Germinal center (tissue), 1 donor: ENCODE measurements at places on chromosomes 16 and 17.

- DNase-seq = no peak
Observed at GRCh38 chr16:2836646-2837508, 6.8 kb downstream of the ZG16B start.

GRCh38 chr17:40536295-40537171 is 28.7 kb downstream of the CCR7 start:
- no peak for DNase-seq

DNA sequence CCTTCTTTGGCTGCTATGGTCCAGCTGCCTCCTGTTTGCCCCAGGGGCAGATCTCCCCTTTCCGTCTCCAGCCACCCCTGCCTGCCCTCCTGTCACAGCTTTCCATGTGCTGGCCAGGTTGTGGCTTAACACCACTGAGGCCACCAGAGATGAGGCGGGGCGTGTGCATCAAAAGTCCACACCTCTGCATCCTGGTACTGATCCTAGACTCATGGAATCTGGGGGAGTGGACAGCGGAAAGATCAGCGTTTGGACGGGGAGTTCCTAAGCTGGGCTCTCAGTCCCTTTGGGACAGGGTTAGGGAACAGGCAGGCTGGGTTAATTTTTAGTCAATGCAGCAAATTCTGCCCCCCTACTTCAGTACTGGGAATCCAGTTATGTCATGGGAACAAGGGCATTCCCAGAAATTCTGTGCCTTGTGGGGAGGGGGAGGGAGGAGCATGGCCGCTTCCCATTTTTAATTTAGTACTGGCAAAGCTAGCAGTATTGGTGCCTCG is 3.9 kb downstream of the IGFBP4 start:
- no peak for DNase-seq

GRCh38 chr16:68335175-68335574 is 24.4 kb downstream of the PRMT7 start:
- DNase-seq = no peak

- no peak for DNase-seq
Observed at GRCh38 chr17:57051886-57052361, 33.1 kb upstream of the AKAP1 start.

GRCh38 chr16:30623536-30624283 is 13.5 kb upstream of the ZNF689 start:
- DNase-seq = no peak

DNA sequence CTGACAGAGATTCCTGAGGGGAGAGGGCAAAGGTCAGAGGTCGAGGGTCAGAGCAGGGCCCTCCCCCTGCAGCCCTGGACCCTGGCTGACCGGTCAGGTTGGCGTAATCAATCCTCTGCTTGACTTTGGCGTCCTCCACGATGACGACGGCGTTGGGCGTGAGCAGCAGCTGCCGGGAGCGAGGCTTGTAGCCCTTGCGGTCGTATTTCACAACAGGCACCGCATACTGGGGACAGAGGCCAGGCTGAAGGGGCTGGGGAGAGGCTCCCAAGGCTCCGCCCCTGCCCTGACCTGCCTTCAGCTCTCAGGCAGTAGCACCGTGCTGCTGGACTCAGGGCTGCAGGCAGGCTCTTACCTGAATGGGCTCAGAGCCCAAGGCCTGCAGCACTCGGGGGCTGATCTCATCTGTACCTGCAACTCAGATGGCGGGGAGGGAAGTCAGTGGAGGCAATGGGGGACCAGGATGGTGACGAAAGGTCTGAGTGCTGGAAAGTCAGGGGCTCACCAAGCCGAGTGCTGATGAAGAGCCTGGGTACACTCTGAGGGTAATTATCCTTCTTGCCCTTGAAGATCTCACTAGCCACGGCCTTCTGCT is 12.0 kb upstream of the CRK start:
- no peak for DNase-seq

GRCh38 chr16:64083428-64084129 is 1038.3 kb downstream of the CDH11 start:
- DNase-seq = no peak

- DNase-seq = no peak
Observed at GRCh38 chr16:58318391-58318790, 23.6 kb upstream of the PRSS54 start.

- no peak for DNase-seq
Observed at GRCh38 chr17:5893741-5894140, 176.4 kb upstream of the WSCD1 start.

DNA sequence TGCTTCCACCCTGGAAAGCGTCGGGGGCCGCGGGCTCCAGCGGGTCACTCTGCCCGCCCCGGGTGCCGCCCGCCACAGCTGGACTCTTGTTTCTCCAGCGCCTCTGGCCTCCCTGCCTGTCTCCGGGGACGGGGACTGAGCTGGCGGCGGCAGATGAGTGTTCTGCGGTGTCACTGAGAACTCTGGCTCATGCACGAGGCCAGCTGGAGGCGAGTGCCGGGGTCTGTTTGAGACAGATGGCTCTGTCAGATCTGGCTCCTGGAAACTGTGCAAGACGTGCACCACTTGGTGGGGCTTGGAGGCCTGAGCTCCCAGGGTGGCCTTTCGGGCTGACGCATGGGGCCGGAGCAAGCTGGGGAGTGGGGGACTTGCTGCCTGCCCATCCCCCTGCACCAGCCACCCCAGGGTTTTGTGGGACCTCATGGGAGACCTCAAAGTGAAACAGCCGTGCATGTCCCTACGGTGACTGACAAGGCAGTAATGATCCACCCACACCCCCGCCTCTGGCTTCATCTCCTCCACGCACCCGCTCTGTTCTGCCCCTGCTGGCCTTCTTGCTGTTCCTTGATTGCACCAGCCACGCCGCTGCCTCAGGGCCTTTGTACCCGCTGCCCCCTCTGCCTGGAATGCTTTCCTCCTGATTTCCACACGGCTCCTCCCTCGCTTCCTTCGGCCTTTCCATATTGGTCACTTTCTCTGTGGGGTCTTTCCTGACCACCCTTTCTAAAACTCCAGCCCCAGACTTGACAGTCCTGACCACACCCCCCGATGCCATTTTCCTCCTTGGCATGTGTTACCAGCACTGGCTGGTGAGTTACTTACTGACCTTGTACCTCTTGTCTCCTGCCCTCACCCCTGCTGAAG is 174.9 kb upstream of the CIBAR2 start:
- DNase-seq = no peak

GRCh38 chr17:1793447-1793806 is 31.6 kb downstream of the SERPINF1 start:
- no peak for DNase-seq

DNA sequence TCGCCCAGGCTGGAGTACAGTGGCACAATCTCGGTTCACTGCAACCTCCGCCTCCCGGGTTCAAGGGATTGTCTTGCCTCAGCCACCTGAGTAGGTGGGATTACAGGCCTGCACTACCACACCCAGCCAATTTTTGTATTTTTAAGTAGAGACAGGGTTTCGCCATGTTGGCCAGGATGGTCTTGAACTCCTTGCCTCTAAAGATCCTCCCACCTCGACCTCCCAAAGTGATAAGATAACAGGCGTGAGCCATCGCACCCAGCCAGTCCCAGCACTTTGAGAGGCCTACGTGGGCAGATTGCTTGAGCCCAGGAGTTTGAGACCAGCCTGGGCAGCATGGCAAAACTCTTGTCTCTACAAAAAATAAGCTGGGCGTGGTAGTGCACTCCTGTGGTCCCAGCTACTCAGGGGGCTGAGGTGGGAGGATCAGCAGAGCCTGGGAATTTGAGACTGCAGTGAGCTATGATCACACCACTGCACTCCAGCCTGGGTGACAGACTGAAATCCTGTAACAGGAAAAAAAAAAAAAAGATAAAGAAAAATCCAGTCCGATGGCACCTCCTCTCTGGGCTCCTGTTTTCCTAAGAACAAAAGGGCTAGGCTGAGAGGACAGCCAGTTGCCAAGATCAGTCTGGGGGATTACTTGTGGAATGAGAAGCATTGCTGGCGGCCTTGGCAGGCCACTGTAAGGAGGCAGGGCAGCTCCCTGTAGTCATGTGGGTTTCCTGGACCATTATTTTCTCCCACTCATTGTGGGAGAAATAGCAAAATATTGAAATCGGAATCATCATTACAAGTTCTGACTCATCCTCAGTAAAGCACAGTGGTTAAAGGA is 3.0 kb upstream of the PIPOX start:
- DNase-seq = no peak

- DNase-seq = no peak
Observed at GRCh38 chr17:35745246-35745645, 7.8 kb downstream of the GAS2L2 start.

- DNase-seq = no peak
Observed at GRCh38 chr16:83312718-83313245, 495.0 kb upstream of the HSBP1 start.

GRCh38 chr16:51522902-51523301 is 371.8 kb upstream of the SALL1 start:
- no peak for DNase-seq

DNA sequence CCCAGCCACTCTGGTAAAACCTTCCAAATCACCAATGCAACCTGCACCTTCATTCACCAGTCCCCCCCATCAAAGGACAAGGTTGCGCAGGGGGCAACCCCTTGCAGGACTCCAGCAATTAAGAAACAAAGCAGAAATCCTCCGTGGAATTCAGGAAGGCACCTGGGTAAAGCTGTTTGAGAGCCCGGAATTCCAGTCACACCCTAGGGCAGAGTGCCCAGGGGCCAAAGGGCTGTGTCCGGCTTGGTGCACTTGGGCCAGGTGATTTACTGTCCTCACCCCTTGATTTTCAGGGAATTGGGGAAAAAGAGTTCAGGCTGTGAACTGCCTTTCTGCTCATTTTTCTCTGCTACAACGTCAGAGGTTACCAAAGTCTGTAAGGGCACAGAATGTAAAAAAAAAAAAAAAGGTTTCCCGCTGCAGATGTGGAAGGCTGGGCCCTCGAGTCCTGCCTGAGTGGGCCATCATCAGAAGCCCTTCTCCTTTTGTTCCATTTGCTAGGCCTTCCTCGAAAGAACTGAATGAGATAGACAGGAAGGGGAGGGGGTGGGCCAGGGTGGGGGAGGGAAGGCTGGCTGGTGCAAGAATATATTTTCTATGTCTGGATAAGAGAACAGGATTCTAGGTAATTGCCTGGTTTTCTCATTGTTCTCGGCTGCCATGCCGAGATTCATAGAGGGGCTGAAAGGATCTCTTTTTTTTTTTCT is 266.5 kb upstream of the PSMD7 start:
- no peak for DNase-seq

- DNase-seq = peak; percentile 43
Observed at GRCh38 chr16:74309789-74310781, 13.5 kb downstream of the PSMD7 start.

DNA sequence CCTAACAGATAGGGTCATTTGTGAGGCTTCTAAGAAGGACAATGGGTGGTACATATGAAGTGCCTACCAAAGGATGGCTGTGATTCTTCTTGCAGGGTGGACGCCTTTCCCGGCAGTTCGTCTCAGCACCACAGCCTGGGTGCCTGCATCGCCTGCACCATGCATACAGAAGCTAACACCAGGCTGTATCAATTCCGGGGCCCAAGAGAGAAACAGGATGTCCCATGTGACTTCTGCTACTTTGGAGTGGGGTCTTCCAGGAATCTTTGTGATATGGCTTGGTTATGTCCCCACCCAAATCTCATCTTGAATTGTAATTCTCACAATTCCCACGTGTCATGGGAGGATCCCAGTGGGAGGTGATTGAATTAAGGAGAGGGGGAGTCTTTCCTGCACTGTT is 251.6 kb upstream of the TNRC6C start:
- DNase-seq = no peak

- no peak for DNase-seq
Observed at GRCh38 chr17:26775219-26775822, 518.6 kb upstream of the WSB1 start.

DNA sequence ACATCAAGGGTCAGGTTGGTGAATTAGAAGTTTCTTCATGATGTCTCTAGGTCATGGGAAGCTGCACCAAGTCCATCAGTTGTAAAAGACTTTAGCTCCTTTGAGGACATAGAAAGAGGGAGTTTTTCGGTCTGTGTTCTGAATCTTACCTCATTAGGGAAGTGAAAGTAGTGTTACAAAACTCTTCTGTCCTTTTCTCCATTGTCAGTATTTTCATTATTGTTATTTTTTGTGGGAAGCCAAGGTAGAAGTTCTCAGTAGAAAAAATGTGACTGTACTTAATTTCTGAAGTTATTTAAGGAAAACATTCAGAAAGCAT is 24.2 kb downstream of the MAP3K3 start:
- peak; percentile 44 for DNase-seq

- peak; percentile 62 for DNase-seq
Observed at GRCh38 chr16:77273-77806, 685 bp upstream of the MPG start.

GRCh38 chr17:65198653-65199382 is 61.6 kb downstream of the RGS9 start:
- DNase-seq = peak; percentile 78

- DNase-seq = no peak
Observed at GRCh38 chr16:2033057-2033908, 6.6 kb downstream of the NHERF2 start.

GRCh38 chr17:64131606-64132270 is 1.8 kb upstream of the ERN1 start:
- DNase-seq = no peak

GRCh38 chr16:27258241-27258734 is 10.3 kb downstream of the NSMCE1 start:
- no peak for DNase-seq

DNA sequence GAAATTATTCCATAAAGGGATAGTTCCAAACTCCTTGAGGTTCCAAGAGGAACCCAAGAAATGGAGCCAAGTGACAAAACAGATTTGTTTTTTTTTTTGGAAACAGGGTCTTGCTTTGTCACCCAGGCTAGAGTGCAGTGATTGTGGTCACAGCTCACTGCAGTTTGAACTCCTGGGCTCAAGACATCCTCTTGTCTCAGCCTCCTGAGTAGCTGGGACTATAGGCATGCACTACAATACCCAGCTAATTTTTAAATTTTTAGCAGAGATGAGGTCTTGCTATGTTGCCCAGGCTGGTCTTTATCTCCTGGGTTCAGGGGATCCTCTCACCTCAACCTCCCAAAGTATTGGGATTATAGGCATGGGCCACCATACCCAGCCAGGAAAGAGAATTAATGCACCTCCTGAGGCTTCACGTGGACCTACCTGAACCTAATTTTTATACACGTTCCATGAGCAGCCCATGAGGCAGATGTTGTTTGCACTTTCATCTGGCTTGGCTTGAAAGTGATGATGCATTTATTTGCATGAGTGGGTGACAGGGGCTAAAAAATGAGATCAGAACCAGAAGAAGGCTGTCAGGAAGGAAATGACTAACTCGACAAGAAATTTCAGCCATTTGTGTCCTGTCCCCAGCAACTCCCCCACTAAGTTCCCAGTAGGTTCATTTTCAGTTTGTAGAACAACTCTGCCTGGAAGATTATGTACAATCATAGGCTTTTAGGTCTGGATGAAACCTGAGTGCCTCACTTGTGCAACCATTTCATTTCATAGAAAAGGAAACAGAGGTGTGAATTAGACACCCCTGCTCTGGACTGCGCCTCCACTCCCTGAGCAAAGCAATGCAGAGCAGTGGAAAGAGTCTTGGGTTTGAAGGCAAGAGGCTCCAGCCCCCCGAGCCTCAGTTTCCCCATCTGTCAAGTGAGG is 10.3 kb upstream of the IRF8 start:
- DNase-seq = peak; percentile 73

GRCh38 chr16:88596483-88596882 is 26.3 kb downstream of the ZC3H18 start:
- no peak for DNase-seq

- DNase-seq = no peak
Observed at GRCh38 chr16:87765473-87765775, 362 bp downstream of the KLHDC4 start.
